ENCODE measurements at places on chromosomes 1 and 21.

DNA sequence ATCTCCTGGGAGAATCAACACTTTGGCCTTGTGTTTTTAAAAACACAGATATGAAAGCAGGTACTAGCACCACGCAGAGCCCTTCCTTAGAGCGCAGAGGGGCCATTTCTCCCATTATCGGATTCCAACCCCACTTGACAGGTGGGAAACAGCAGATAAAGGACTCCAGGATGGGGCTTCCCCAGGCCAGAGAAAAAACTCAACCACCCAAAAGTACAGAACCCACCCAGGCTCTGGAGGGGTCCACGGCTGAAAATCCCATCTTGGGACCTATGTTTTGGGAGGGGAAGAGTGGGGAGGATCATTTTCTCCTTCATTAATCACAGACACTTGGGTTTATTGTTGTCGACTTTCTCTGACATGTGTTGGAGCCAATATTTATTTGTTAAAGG, 27.1 kb upstream of the COL18A1 start:
- no peak for DNase-seq

- no peak for DNase-seq
Observed at GRCh38 chr1:77170687-77171086, 48.5 kb downstream of the PIGK start.

GRCh38 chr1:84693005-84693404, 2.7 kb upstream of the SSX2IP start:
- DNase-seq = no peak

- DNase-seq = no peak
Observed at GRCh38 chr1:179298952-179299351, 5.4 kb downstream of the SOAT1 start.

DNA sequence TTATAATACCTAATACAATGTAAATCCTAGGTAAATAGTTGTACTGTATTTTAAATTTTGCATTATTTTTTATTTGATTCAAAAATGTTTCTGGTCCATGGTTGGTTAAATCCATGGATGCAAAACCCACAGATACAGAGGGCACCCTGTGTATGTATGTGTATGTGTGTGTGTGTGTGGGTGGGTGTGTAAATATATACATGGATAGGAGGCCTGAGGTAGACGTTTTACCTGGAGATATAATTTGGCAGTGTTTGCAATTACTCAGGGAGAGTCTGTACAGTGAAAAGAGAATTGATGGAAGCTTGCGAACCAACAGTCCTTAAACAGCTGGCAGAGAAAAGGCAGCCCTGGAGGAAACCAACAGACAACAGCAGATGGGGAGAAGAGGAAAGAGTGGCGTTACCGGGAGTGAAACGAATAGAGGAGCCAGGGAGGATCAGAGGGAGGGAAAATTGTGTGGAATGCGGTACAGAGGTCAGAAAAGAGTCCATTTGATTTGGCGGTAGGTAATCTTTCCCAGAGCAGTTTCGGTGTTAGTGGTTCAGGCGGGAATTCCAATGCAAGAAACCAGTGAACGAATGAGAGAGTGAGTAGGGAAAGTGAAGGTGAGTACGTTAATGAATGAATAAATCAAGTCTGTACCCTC, 47.9 kb upstream of the NBL1 start:
- DNase-seq = no peak

DNA sequence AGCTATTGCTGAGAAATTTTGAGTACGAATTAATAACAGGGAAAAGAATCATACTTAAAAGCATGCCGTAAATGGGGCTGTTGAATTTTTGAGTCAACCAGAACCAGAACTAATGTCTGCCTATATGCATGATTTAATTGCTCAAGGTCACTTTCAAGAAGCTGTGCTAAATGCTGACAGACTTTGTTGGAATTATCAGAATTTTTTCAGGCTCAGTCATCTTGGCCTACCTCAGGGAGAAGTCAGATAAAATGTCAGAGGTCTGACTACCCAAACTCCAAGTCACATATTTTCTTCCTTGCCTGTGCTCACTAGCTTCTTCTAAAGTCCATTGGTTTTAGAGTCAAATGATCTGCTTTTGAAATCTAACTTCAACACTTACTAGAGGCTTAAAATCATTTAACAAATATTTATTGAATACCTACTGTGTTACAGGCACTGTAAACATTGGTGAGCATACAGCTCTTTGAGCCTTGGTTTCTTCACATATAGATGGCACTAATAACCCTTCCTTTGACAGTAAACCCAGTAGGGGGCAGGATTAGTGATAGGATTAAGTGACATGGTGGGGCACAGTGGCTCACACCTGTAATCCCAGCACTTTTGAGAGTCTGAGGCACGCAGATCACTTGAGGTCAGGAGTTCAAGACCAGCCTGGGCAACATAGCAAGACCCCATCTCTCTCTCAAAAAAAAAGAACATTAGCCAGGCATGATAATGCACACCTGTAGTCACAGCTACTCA, 121.2 kb upstream of the SLC44A3 start:
- DNase-seq = no peak

DNA sequence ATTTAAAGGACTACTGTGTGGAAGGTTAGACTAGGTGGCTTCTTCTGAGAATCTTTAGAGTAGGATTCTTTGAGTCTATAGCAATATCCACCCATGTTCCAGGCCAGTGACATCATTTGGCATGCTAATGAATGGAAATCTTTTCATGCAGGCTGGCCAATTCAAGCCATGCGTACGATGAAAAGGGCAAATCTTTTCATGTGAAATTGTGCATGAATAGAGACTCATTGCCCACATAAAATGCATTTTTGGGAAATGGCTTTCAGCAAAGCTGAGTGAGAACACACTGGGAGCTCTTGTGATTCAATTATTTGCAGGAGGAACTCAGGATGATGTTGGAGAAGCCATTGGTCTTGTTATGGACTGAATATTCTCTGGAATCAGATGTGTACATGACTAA, 324.9 kb upstream of the DAB1 start:
- no peak for DNase-seq

GRCh38 chr1:54666333-54666732, 24.7 kb downstream of the MROH7 start:
- no peak for DNase-seq

DNA sequence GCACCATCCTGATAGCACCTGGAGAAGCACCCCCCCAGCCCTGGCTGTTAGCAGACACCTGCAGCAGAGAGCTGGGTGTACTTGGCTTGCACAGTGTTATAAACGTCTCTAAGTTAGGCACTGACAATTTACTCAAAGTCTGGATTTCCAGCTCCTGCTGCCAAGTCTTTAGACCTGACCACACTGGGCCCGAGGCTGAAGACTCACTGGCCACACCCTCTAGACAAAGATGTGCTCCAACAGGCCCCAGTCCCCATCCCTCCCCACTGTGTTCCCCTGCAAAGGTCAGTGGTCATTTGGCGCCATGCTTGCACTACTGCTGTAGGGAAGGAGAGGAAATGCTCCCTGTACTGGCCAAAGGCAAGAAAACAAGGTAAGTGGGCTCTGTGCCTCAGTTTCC, 31.1 kb downstream of the PADI6 start:
- DNase-seq = no peak

DNA sequence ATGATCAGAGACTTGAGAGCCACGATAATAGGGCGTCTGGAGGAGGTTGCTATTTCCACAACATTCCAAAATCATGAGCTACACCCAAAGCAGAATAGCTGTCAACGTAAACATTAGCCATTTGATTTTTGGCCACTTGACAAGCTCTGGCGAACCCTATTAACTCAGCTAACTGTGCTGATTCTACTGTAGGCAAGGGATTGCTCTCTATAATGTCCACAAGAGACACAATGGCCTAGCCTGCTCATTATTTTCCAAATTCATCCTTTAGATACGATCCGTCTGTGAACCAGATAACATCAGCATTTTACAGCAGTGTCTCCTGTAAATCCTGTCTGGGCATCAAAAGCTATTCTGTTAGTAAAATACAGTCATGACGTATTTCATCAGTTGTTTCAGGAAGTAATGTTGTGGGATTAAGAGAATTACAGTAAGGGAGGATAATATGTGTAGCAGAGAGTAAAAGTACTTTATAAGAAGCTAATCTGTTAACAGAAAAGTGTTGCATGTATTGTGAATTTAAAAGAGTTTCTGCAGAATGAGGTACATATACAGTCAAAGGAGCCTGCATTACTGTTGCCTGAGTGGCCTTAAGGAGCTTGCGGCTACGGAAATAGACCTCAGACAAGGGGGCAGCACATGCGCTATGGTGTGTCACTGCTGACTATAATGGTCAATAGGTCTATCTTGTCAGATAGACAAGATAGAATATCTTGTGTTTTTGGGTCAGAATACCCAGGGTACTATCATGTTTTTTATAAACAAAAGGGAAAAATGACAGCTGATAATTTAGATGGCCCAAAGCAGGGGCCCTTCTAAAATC, 44.9 kb upstream of the TINAGL1 start:
- no peak for DNase-seq

DNA sequence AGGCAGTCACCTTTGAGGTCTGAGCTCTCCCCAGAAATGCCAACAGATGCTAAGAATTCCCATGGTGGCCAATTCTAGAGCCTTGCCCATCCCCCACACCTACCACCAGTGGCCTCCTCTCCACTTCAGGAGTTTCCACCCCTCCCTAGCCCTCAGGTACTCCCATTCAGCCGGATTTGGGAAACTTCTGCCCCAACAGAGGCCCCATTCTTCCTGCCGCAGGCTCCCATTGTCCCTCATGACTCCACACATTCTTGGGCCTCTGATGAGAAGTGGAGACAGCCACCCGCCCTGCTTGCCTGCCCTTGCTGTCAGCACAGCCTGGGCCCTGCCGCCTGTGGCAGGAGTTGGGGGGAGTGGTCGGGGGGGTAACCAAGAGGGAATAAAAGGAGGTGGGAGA, 4.6 kb downstream of the BLACAT1 start:
- DNase-seq = no peak

GRCh38 chr21:25342816-25343215, 264.5 kb downstream of the MRPL39 start:
- no peak for DNase-seq

DNA sequence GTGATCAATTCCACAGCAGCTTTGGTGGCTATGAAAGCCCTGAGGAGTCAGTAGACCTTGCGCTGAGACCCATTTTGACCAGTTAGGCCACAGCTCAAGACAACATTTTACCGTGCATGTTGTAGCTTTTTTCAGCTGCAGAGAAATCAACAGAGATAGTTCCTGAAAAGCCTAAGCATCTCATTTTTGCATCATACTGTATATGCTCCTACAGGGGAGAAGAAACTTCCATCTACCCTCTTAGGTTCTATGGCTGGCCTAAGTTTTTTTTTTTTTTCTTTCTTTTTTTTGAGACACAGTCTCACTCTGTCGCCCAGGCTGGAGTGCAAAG, 24.8 kb upstream of the EYA3 start:
- DNase-seq = no peak

- DNase-seq = no peak
Observed at GRCh38 chr1:2374252-2375155, 16.9 kb downstream of the MORN1 start.

DNA sequence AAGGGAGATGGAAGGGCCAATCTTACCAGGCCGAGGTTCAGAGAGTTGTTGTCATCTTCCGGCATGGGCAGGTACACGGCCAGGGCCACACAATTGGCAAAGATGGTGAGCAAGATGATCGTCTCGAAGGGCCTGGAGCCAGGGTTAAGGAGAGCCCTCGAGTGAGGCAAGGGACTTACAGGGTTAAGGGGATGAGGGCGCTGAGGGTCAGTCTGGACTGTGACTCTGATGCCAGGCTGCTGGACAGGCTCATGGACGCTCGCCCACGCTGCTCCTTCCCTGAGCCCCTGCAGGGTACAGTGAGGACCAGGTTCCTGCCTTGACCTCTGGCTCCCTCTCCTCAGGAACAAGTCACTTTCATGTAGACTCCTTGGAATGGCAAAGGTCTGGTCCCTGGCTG, 2.1 kb downstream of the CACNA1S start:
- no peak for DNase-seq

DNA sequence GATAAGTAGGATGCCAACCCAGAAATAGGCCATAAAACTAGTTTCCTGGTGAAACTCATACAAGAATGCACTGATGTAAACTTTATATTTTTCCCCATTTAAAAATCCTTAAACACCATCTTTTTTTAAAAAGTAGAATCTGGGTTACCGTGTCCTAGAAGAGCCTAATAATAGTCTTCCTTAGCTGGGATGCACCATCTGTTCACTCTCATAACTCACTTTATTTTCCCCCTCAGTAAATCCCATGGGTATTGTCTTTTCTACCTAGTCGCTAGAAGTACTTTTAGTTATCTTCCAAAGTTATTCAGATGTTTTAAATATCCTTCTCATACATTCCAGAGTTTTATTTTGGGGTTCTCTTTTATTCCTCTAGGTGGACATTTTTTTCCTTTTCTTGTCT, 250.2 kb downstream of the PLA2G4A start:
- DNase-seq = no peak

DNA sequence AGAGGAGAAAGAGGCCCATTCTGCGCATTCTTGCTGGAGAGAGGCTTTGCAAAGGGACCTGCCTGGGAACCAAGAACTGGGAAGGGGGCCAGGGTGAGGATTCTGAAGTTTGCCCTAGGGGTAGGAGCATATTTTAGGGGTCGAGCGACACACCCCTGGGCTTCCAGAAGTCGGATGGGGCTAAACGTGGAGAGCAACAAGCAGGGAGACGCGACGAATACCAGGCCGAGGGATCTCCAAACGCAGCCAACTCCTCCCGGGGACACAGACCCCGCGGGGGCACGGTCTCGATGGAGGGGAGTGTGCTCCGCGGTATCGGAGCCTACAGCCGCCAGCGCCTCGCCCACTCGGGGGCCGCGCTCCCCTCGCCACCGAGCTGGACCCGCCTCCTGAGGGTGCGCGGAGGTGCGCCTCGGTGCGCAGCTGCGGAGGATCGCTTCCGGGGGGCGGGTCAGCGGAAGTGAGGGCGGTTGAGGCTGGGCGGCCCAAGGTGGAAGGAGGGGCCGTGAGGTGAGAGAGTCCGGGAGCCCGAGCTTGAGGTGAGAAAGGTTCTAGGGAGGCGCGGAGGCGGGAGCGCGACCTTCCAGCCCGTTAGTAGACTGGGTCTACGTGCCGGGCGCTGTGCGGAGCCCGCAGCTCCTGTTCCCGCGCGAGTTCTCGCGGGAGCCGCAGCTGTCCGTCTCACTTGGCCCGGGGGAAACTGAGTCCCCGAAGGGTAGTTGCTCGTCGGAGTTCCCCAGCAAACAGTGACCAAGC, at the start of gene MTFR1L:
TSS of gene MTFR1L (plus strand) at position 464 of the 756 bp plus-strand sequence. CDS start 3,151 bp downstream, outside the sequence.
- peak; percentile 95 for DNase-seq
